ENCODE measurements at places on chromosomes 4 and X.

DNA sequence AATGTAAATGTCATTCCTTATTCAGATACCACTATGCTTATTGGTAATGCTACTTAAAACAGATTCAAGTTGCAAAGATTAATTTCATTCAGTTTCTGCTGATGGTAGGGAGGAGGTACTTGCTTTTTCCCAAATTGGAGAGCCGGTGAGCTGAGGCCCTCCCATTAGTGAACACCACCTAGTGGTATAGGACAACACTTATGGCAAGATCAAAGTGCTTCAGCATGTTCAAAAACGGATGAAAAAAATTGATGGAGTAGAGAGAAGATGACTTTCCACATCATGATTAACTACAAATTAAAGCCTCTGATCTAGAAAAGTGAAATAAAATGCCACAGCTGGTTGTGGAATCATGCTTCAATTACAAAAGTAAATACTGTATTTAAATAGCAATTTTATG lies 112.9 kb downstream of the MBNL3 start:
- no peak for DNase-seq

- no peak for DNase-seq
Measured at GRCh38 chrX:69951753-69952152, 98.0 kb downstream of the AWAT2 start.

GRCh38 chr4:69098470-69098869 lies 2.2 kb downstream of the UGT2B7 start:
- DNase-seq = no peak

GRCh38 chr4:38805530-38806145 lies 1.0 kb upstream of the TLR1 start:
- DNase-seq = no peak

DNA sequence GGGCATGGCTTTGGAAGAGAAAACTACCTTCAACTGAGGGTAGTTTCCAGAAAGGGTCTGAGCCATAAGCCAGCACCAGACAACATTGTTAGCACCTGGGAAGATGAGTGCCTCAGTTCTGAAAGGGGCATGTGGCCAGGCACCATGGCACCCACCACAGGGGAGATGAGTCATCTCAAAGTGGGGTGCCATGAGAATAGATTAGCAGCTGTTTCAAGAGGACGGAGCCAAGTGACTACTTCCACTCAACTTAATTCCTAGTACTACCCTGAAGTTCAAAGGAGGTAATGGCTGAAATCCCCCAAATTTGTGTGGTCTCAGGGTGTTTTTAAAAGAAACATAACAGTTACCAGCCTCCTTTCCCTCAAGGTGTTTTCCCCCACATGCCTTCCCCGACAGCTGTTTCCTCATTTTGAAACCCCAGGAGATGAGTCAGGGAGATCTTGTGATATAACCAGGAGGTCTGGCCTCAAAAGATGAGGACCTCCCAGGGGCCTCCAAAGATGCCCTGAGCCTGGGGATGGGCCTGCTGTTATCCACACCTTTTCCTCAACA lies 27.8 kb upstream of the FTHL17 start:
- DNase-seq = no peak

GRCh38 chr4:149264093-149264733 lies 551.4 kb downstream of the IQCM start:
- DNase-seq = peak; percentile 53

DNA sequence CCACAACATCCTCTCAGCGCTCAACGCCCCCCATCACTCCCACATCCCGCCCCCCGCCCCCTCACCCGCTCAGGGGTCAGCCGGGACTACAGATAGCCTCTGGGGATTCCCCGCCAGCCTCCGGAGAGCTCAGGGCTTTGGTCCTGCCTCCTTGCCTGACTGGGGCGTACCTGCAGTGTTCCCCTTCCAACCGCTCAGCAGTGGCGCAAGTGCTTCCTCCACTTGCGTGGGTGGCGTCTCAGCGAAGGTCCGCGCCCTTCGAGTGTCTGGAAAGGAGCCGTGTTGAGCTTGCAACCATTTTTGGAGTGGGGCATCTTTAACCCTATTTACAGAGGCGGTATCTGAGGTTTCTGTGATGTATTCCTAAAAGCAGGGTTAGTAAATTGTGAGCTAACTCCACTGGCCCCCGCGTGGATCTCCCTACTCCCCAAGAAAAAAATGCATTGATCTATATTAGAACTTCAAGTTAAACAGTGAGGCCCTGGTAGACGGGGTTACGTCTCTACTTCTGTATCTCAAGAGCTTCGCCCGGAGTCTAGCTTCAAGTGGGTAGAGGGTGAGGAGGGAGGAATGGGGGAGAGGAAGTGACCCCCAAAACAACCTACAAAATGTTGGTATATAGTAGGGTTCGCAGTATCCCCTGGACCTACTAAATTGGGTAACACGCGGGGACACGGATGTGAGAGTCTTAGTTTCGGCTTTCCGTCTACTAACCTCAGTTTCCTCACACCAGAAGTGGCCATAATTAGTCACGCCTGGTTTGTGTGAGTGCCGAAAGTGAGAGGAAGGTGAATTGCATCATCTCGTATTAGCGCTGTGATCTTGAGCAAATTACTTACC lies 16.1 kb downstream of the NKX3-2 start:
- no peak for DNase-seq

DNA sequence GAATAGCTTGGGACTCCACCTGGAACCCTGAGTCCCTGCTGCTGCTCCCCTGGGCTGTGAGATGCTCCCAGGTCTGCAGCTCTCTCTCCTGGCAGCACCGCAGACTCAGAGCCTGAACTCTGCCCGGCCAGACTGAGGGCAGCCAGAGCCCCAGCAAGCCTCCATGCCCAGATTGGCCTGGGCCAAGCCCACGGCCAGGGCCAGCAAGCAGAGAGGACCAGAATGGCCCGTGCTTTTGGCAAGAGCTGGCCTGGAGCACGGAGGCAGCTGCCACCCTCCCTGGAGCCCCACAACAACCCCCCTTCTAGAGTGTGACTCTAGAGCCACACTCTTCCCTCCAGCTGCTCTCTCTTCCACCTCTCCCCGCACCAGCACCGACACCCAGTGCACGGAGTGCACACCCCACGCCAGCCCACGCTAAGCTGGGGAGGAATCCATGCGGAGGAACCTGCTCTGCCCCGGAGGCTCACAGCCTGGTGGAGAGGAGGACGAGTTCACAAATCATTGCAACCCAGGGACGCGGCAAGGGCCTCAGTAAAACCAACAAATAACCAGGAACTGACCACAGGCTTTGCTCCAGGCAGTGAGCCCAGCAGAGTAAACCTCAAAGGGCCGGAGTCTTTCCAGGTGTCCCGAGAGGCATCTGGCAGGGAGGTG lies 110.3 kb downstream of the HMX1 start:
- DNase-seq = no peak

DNA sequence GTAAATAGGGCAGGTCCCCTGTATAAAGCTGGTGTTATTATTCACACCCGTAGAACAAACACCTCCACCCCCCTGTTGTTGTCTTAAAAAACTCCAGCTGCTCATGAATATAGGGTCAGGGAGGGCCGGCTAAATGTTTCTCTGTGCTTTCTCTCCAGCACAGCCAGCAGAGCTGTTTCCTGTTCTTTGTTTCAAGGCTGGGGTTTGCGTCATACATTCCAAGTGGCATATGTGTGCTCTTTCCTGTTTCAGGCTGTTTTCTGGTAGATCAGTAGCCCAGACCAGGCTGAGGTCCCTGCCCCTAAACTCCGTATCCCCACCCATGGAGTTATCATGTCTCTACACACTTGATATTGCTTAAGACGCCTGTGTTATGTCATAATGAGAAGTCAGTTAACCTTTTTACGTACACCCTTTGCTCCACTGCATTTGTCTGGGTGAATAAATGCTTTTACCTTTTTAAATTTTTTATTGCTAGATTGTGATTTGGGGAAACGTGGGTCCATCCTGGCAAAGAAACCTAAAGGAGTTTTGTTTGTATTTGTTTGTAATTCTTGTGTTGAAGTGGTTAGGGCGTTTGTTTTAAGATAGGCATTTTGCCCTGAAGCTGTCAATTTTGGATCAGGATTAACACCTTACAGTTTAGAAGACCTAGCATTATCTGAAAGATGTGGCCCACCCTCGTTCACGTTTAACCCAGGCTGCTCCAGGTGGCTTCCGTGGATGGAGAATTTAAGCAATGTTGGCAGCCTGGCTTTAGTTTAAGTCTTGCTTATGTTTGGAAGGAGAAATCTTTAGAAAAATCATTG lies 3.3 kb downstream of the KLF3 start:
- DNase-seq = peak; percentile 92

DNA sequence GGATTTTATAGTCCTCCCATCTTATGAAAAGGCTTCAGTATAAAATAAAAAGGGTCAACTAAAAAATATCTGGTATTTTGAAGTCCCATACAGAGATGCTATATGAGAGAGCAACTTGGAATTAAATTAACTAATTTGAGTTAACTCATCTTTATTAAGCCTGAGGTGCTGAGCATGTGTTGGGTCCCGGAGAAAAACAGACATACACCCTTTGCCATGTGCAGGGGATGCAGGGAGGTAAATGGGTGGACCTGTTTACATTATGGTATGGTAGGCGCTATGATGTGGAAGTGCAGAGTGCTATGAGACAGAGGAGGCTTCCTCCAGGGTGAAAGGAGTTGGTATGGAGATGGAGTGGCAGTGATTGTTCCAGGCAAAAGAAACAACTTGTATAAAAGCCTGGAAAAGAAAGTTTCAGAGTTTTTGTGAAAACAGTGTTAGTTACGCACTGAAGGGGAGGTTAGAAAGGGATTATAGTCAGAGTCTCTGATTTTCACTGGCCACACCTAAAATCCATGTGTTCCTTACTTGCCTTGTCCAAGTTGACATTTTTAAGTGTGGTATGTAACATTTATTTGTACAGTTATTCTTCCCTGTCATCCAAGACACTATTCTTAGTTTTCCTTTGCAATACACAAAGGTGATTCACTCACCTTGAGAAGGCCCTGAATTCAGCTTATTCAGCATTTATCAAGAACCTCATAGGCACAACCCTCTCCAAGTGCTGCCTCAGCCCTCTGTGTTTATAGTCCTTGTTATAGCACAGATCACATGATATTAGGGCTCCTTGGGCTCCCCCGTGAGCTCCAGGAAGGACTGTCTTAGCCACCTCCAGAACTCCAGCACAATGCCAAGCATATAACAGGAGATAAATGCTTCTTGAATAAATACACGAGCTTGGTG lies 152.0 kb downstream of the RASL11B start:
- DNase-seq = no peak

DNA sequence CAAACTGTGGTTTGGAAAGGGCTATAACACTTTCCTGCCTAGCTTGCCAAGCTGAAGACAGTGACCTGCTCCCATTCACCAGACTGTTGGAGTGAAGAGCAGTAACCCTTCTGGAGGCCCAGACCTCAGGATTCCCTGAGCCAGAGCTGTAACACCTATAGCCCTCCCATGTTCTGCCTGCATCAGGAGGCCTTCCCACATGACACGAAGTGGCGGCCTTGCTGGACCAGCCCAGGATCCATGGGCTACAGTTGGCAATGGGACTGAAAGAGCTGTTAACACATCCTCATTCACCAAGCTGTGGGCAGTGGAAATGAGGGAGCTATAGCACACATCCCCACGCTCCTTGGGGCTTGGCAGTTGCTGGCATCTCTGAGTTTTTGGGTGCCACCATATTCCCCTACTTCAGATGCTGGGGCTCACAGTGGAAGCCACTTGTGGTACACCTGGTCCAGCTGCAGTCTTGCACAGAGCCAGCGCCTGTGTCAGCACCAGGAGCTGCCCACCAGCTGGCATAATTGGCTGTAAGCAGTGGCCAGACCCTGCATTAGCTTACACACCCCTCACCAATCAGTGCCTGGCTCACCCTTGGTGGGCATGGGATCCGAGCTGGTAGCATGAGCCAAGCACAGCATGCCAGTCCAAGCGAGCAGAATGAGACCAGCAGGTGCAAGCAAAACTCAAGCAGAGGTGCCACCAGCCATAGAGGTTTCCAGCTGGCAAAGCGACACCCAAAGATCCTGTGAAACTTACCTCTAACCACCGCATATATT lies 1029.3 kb downstream of the TECRL start:
- no peak for DNase-seq

- DNase-seq = peak; percentile 58
Measured at GRCh38 chr4:7103607-7104365, 35.9 kb upstream of the GRPEL1 start.

DNA sequence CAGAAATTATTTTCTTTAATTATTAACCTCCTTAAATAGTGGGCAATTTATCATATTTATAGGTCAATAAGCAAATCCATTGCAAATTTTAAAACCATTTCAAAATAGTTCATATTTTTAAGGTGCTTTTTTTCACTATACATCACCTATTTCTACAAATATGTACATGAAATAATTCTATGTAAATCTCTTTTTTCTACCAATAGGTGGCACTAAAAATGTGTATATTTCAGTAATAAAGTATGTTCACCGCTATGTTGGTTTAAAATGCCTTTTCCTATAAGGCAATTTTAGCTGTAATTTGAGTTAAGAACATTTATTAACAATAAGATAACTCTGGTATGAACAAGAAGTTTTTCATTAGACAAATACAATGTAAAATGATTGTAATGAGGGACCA lies 672.2 kb downstream of the KCTD8 start:
- peak; percentile 15 for DNase-seq

DNA sequence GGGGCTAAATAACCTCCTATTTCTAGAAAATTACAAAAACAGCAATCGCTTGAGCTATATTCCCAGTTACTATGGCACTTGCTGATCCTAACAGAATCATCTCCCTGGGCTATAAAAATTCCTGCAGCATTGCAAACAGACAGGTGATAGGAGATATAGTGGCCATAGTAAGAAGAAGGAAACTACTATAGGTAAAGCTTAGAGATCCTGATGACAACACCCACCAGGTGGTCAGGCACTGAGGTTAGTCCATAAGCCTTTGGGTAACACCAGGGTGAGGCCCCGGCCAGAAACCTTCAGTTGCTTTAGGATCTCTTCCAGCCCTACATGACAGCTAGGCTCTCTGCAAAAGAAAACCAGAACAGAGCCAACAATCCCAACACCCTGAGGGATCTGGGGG lies 197.9 kb upstream of the PPP1R2C start:
- no peak for DNase-seq

- DNase-seq = no peak
Measured at GRCh38 chr4:14465507-14465906, 536.8 kb upstream of the CPEB2 start.

DNA sequence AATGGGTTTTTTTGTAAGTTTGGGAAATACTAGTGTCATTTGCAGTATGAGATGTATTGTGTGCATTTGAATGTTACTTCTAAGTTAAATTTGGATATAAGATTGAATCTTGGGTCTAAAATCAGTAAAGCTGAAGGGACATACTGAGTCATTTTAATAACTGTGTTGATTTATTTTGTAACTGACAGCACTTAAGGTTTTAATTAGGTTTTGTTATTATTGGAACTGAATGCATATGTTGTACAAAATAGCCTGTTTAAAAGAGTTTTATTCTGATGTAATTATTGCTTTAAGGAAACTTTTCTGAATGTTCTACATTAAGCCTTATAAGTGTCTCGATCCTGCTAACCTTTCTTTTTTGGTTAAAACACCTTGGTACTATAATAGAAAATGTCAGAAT lies 396.6 kb downstream of the MAPK10 start:
- DNase-seq = no peak

DNA sequence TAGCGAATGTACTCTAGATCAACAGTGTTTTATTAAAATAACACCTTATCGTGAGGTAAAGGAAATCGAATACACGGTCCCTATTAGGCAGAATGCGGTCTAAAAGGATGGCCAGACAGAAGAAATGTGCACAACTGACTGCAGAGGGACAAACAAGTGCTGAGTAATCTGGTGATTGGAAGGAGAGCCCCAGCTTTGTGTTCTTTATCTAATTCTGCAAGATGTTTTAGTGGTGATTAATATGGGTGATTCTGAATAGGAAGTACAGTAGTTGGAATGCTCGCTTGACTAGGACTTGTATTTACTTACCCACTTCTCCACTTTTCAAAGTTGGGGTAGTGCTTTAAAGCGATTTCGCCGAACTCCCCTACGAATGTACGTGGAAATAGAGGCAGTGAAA lies 1.2 kb downstream of the WDR44 start:
- DNase-seq = peak; percentile 2

Data from LoVo (cell line).